ENCODE measurements at places on chromosomes 6 and 20. TPM values are rescaled to one million over a fixed set of nuclear protein-coding genes. Genes with fewer than 3 reads are reported as not detected.

The KCNK16 gene
- total RNA-seq: not detected

The TRIM31 gene
- not detected for total RNA-seq

The OVOL2 gene
- total RNA-seq: not detected

The XKR7 gene
- total RNA-seq: not detected

The RAET1L gene
- total RNA-seq: not detected

The VAPB gene
- total RNA-seq: 56.5 TPM

The OTOR gene
- not detected for total RNA-seq

The C20orf202 gene
- 0.24 TPM for total RNA-seq

The NKX2-2 gene
- total RNA-seq: not detected

The TBXT gene
- not detected for total RNA-seq

The SLC17A3 gene
- total RNA-seq: not detected

The RNF39 gene
- not detected for total RNA-seq

The NT5E gene
- total RNA-seq: 13.5 TPM

Data from left cardiac atrium (tissue), 4 donors.